Sigmoid colon (tissue), 7 donors: ENCODE measurements at places on chromosomes 11 and 22. TPM values are rescaled to one million over a fixed set of nuclear protein-coding genes. Genes with fewer than 3 reads are reported as not detected.

ALDH3B1 gene
- 7.8 TPM for polyA plus RNA-seq

OR52A1 gene
- polyA plus RNA-seq = not detected

FAT3 gene
- not detected for polyA plus RNA-seq

OR4C6 gene
- not detected for polyA plus RNA-seq

POU2F3 gene
- 1.8 TPM for polyA plus RNA-seq

- H3K27me3 ChIP-seq = no peaks in the 10 kb centered on the region
- H3K4me3 ChIP-seq = no peak overlapping the region
- H3K4me1 ChIP-seq = no peaks in the 10 kb centered on the region
Observed at GRCh38 chr11:75158696-75159150, 7.8 kb downstream of the SLCO2B1 start.

GRCh38 chr22:49790912-49791311, 36.8 kb downstream of the BRD1 start:
- H3K27me3 ChIP-seq = no peaks in the 10 kb centered on the region
- DNase-seq = no peak
- peaks cover 34% of the 10 kb centered on the region for H3K36me3 ChIP-seq
- H3K4me3 ChIP-seq = no peak overlapping the region
- peak overlapping the region; percentile 83 for H3K27ac ChIP-seq

GRCh38 chr11:1343391-1344055, 34.1 kb upstream of the TOLLIP start:
- no peaks in the 10 kb centered on the region for H3K27me3 ChIP-seq
- H3K27ac ChIP-seq = no peak overlapping the region
- peaks cover 6% of the 10 kb centered on the region for H3K4me1 ChIP-seq

DNA sequence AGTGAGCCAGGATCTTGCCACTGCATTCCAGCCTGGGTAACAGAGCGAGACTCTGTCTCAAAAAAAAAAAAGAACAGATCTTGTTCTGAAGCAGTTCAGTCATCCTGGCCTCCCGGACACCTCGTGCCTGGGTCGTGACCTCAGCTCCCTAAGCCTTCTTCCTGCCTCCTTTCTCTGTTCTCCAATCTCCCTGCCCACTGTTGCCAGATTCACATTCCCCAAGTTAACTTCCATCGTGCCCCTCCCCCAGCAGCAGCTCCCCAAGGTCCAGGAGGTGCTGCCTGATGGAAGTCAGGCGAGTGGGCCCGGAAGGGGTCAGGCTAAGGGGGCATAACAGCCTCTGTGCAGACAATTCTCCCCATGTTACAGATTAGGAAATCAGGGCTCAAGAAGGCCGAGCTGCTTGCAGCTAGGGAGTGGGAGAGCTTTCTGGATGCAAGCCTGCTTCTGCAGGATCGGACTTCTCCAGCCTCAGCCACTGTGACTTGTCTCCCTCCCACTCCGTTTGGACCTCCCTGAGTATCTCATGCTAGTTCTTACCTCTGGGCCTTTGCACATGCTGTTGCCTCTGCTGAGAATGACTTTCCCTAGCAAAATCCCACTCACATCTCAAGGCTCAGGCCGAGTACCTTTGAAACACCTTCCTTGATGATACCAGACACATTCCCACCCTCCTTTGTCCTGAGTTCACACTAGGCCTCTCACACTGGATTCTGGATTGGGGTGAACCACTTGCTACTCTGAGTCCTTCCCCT, 14.3 kb upstream of the TMEM184B start:
- H3K4me1 ChIP-seq = peaks cover 32% of the 10 kb centered on the region
- H3K27me3 ChIP-seq = no peaks in the 10 kb centered on the region
- DNase-seq = no peak

- DNase-seq = no peak
- H3K4me1 ChIP-seq = no peaks in the 10 kb centered on the region
- H3K27ac ChIP-seq = no peak overlapping the region
- H3K4me3 ChIP-seq = no peak overlapping the region
- H3K36me3 ChIP-seq = no peaks in the 10 kb centered on the region
- no peaks in the 10 kb centered on the region for H3K27me3 ChIP-seq
Observed at GRCh38 chr11:33551051-33551450, 149.6 kb downstream of the C11orf91 start.

GRCh38 chr11:17383461-17383860, 5.0 kb downstream of the KCNJ11 start:
- no peak overlapping the region for H3K4me3 ChIP-seq
- no peaks in the 10 kb centered on the region for H3K27me3 ChIP-seq
- DNase-seq = no peak

- H3K27ac ChIP-seq = no peak overlapping the region
- DNase-seq = no peak
- H3K27me3 ChIP-seq = no peaks in the 10 kb centered on the region
- no peaks in the 10 kb centered on the region for H3K4me1 ChIP-seq
- H3K4me3 ChIP-seq = no peak overlapping the region
Observed at GRCh38 chr11:66187453-66187852, 81.0 kb upstream of the RAB1B start.

- no peaks in the 10 kb centered on the region for H3K4me1 ChIP-seq
- H3K36me3 ChIP-seq = no peaks in the 10 kb centered on the region
- no peak overlapping the region for H3K27ac ChIP-seq
- H3K4me3 ChIP-seq = no peak overlapping the region
Observed at GRCh38 chr11:110715541-110715940, 3.3 kb upstream of the ARHGAP20 start.

- H3K4me3 ChIP-seq = no peak overlapping the region
- H3K4me1 ChIP-seq = no peaks in the 10 kb centered on the region
- no peak overlapping the region for H3K27ac ChIP-seq
- H3K36me3 ChIP-seq = no peaks in the 10 kb centered on the region
- H3K27me3 ChIP-seq = no peaks in the 10 kb centered on the region
- DNase-seq = no peak
Observed at GRCh38 chr11:58485961-58486360, 21.9 kb downstream of the OR5B21 start.

GRCh38 chr11:12503039-12503484, 125.7 kb downstream of the PARVA start:
- peak overlapping the region; percentile 62 for H3K27ac ChIP-seq
- H3K4me3 ChIP-seq = no peak overlapping the region
- H3K27me3 ChIP-seq = no peaks in the 10 kb centered on the region
- no peak for DNase-seq
- no peaks in the 10 kb centered on the region for H3K4me1 ChIP-seq

GRCh38 chr11:45704133-45704532, 38.7 kb upstream of the CHST1 start:
- H3K4me3 ChIP-seq = no peak overlapping the region
- H3K36me3 ChIP-seq = no peaks in the 10 kb centered on the region
- H3K4me1 ChIP-seq = no peaks in the 10 kb centered on the region
- no peak overlapping the region for H3K27ac ChIP-seq
- no peaks in the 10 kb centered on the region for H3K27me3 ChIP-seq

DNA sequence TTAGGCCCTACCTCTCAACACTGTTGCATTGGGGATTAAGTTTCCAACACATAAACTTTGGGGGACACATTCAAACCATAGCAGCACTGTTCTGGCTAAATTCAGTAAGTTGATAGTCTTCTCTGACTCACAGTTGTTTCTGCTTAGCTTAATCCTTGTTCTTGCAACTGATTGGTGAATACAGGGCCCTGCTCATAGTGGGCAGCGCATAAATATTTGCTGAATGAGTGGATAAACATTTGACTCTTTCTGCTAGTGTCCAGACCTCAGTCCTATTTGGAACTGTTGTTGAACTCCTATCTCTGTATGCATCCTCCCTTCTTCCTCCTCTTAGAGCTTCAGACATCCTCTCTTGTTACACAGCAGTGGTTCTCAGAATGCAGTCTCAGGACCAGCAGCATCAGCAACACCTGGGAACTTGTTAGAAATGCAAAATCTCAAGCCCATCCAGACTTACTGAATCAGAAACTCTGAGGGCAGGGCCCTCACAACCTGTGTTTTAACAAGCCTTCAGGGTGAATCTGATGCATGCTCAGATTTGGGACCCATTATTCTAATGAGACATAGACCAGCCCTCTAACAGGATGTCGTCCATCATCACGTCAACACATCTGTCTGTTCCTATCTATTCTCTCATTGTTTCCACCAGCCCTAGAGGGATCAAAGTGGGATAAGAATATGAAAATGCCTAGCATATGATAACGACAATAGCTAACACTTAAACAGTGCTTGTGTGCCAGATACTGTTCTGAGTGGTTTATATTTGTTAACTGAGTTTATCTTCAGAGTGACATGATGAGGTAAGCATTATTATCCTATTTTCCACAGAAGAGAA, 22.3 kb downstream of the SPON1 start:
- no peaks in the 10 kb centered on the region for H3K27me3 ChIP-seq
- peak overlapping the region; percentile 70 for H3K27ac ChIP-seq
- H3K4me1 ChIP-seq = no peaks in the 10 kb centered on the region
- H3K36me3 ChIP-seq = no peaks in the 10 kb centered on the region
- H3K4me3 ChIP-seq = no peak overlapping the region
- no peak for DNase-seq

DNA sequence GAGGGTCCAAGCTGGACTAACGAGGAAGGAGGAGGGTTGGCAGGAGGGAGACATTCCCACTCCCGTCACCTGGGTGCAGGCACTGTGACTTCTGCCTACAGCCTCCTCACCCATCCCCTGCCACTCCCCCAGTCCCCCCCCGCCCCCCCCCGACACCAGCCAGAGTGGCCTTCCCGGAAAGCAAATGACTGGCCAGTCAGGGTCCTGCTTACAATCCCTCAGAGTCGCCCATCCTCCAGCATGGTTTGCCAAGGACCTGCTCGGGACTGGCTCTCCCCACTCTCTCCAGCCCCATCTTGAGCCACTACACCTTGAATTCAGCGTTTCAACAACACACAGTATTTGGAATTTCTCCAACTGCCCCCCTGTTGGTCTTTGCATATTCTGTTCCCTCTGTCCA, 59.6 kb downstream of the THAP12 start:
- no peak overlapping the region for H3K4me3 ChIP-seq
- no peaks in the 10 kb centered on the region for H3K36me3 ChIP-seq
- no peak for DNase-seq
- peaks cover 25% of the 10 kb centered on the region for H3K27me3 ChIP-seq
- H3K27ac ChIP-seq = no peak overlapping the region
- no peaks in the 10 kb centered on the region for H3K4me1 ChIP-seq

DNA sequence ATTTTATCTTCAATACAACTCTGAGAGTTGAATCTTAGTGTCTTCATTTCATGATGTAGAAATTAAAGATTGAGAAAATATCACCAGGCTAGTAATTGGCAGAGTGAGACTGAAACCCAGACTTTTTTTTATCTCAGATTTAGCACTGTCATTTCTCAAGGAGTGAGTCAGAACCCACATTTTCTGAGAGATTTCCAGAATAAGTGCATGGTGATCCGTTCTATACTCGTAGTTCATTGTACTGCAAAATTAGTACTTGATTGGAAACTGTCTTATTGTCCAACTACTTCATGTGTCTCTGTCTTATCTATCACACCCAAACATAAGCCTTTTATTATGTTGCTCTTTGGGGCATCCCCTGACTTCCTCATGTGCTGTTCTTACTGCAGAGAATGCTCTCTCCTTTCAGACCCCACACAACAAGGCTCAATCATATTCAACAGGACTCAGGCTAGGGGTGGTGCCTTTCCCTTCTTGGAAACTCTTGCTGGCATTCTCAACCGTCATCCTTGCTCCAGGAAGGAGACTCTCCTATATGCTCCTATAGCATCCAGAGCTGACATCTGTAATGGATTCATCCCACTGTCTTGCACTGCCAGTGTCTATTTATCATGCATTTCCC, 76.7 kb upstream of the BLID start:
- no peaks in the 10 kb centered on the region for H3K27me3 ChIP-seq
- no peaks in the 10 kb centered on the region for H3K36me3 ChIP-seq
- DNase-seq = no peak
- peak overlapping the region; percentile 43 for H3K27ac ChIP-seq
- no peak overlapping the region for H3K4me3 ChIP-seq

DNA sequence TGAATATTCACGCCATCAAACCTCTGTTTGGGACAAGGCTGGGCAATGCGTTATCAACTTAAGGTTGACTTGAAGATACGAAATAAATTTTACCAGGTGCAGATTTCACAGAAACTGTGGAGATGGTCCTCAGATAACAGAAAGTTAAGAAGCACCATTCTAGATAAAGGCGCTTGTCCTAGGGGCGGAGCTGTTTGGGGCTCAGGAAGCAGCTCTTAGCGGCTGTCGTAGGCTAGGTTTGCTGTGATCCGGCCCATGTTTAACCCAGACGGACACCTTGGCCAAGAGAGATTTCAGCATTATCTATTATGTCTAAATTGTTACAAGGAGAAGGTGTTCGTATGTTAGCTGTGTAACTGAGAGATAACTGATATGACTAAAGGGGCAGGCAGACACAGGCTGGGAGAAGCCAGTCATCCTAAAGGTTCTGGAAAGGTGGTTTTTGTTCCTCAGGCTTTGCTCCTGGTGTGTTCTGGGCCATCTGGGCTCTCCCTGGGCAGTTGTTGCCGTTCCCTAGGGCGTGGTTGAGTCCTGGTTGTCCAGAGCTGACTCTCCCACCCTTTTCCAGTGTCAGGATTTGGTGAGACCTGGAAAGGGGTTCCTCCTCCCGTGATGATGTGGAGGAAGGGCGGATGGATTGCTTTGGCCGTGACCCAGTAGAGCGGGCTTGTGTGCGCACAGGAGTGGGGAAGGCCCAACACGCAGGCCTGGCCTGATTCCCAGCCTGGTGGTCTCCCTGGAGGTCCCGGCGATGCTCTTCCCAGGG, 25.8 kb downstream of the TPCN2 start:
- no peak overlapping the region for H3K4me3 ChIP-seq
- DNase-seq = no peak
- peak overlapping the region; percentile 86 for H3K27ac ChIP-seq

DNA sequence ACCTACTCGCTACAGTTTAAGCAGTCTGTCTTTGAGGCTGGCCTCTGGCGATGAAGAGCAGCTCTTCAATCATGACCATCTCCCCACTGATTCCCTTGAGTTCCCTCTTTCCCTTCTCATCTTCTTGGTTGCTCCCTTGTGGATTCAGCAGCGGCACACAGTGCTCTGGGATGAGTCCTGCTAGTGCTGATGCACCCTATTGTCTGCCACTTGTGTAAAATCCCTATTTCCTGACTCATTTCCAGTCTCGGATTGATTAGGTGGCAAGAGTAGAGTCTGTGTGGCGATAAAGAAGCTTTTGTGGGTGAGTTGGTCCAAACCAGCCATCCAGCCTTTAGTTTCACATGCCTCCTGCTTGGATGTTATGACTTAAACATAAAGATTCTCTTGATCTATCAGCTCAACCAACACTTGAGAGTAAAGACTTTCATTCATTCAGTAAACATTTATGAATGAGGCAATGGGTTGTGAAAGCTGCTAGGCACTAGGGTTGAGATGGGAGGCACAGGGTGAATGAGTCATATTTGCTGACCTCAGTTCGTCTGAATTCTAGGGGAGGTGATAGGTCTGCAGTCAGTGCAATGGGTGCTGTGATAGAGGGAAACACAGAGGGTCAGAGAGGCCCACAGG, 219.4 kb upstream of the RAG2 start:
- no peaks in the 10 kb centered on the region for H3K4me1 ChIP-seq
- no peak overlapping the region for H3K27ac ChIP-seq
- no peak for DNase-seq
- H3K4me3 ChIP-seq = no peak overlapping the region
- H3K27me3 ChIP-seq = no peaks in the 10 kb centered on the region
- no peaks in the 10 kb centered on the region for H3K36me3 ChIP-seq
